Omental fat pad (tissue), 4 donors: ENCODE measurements at places on chromosomes 4 and X.

- DNase-seq = no peak
Observed at GRCh38 chr4:147599769-147600168, 17.4 kb upstream of the TMEM184C start.

- DNase-seq = no peak
Observed at GRCh38 chrX:11347300-11347699, 54.1 kb downstream of the AMELX start.

GRCh38 chr4:182880387-182881356 is 36.5 kb downstream of the DCTD start:
- DNase-seq = no peak

- no peak for DNase-seq
Observed at GRCh38 chrX:20753076-20753475, 486.4 kb upstream of the RPS6KA3 start.

DNA sequence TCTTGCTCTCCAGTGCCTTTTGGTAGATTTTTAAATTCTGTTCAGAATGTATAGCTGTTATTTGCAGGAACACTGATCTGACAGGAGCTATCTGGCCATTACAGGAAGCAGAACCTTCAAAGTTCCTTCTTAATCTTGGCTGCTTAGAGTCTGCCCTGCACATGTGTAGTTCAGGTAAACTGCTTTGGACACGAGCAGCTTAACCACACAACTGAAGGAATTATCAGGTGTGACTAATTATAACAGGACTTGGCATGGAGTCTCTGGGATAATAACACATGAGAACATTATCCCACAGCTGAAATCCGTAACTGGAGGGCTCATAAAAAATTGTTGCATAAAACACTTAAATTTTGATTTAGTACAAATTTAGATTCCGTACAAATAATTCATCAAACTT is 11.6 kb upstream of the ING2 start:
- DNase-seq = no peak

DNA sequence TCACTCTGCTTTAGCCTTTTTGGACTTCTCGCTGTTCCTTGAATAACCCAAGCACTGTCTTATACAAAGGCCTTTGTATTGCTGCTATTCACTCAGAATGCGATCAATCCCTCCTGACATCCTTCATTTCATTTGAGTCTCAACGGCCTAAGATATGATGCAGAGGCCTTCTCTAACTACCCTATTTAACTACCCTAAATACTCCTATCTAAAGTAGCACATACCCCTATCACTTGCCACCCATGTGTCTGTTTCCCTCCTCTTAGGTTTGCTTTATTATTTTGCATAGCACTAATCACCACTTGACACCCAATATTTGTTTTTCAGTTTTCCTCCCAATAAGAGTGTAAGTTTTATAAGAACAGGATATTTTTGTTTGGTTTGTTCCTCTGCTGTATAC is 42.3 kb upstream of the ACSL4 start:
- DNase-seq = no peak
